DMS53 (cell line): ENCODE measurements at places on chromosomes 1 and 21.
A peak's percentile ranks its signal among the peaks of the same experiment; 100 is the strongest.

DNA sequence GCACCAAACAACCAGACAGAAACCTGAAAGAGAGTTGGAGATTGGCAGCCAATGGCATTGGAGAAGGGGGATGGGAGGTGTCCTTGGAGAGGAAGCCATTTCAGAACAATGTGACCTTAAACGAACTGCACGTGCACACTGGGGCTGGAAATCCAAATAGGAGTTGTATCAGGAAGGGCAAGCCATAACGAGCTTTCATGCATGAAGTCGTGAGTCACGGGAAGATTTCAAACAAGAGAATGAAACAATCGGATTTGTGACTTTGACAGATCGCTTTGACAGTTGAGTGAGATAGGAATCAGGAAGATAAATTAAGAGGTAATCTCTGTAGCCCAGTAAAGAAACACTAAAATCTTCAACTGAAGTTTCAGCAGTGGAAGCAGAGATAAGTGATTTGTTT is 445.8 kb upstream of the ZP4 start:
- peak; percentile 35 for DNase-seq

DNA sequence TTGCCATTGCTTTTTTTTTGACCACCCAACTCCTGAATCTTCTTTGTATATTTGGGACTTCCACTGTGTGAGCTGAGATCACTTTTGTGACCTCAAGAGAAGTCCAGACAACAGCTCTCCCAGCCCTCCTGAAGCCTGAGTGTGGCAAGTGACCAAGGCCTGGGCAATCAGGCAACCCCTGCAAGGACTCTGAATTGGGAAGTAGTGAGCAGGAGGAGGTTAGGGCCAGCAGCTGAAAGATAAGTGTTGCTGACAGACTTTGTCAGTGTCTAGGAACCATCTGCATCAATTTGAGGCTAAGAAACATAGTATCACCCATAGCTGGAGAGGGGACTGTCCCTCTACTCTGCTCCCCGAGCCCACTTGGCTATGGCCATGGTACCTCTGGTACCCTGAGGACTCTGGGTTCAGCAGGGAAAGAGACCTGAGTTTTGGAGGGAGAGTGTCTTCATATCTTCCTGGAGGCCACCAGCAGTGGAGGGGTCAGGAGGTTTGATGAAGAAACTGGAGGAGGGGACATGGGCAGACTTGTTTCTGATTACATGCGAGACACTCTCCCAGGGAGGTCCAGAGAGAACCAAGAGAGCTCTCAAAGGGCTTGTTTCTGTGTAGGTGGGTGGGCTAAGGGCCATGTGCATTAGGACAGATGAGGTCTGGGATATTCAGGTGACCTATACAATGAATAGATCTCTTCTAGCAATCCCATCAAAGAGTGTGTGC is 147.0 kb upstream of the DNAH14 start:
- no peak for DNase-seq

DNA sequence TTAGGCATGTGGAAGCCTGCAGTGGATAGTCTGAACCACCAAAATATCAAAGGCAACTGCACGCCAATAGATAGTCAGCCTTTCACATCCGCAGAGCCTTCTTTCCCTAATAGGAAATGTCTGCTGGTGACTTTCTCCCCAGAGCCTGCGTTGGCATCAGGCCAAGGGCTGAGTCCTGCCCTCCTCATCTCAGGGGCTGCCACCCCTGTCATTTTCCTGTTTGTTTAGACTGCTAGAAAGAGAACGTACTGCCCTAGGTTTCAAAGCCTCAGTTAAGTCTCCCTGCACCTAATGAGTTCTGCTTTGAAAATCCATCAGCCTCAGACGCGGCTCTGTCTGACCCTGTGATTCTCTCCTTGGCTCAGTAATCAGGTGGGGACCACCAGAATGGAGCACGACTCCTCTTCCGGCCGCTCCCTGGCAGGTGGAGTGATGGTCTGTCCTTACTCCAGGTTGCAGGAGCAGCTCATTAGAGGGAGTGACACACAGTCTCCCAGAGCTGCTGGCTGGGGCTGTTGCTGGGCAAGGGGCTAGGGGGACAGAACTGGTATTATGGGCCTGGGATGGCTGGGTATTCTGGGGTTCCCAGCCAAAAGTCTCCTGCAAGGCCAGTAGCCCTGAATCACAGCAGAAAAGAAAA is 27.3 kb downstream of the STUM start:
- DNase-seq = no peak

DNA sequence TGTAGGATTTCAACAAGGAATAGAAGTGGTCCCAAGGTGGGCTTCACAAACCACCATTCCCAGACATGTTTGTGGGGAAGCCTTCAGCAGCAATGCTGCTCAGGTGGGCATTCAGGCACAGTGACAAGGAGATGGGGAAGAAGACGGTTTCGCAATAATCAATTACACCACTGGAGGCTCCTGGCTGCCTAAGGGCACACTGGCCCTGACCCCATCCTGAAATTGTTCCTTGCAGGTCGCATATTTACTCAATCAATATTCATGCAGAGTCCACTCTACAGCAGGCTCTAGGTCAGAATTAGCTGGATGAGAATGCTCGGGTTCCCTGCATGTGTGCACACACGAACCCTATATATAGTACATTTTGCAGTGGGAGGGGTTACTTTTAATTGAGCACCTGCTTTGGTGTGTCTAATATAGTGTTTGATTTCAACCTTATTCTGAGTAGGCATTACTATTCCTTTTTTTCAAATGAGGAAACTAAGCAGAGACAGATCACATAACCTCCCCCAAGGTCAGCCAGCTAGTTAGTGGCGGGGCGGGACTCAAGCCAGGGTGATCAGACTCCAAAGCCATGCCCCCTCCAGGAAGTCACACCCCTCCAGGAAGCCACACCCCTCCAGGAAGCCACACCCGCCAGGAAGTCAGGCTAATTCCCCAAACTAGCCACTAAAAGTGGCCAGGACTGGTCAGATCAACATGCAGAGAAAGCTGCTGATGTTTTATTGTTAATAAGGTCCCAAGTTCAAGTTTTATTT is 106.5 kb downstream of the HLCS start:
- DNase-seq = peak; percentile 18

DNA sequence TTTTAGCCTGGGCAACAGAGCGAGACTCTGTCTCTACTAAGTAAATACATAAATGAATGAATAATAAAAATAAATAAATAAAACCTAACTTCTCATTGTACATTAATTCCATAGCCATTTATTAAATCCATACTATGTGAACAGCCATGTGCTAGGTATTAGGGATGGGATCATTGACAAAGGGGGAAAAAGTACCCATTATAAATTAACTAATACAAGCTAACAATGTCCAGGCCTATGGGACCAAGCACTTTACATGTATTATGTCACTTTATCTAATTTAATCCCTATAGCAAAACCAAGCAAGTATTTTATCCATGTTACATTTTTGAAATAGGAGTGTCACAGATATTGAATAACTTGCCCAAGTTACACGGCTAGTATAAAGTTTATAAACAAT is 2.6 kb upstream of the CDC7 start:
- no peak for DNase-seq

DNA sequence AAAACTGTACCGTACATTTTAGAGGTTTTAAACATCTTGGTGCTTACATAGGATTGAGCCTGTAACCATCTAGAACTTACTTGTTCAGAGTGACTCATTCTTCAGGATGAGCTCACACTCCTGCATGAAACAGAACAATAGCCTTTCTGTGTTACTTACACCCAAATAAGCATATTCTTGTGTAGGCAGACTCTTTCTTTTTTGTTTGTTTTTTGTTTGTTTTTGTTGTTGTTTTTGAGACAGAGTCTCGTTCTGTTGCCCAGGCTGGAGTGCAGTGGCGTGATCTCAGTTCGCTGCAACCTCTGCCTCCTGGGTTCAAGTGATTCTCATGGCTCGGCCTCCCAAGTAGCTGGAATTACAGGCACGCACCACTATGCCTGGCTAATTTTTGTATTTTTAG is 3.8 kb upstream of the CA6 start:
- DNase-seq = peak; percentile 55

GRCh38 chr1:27968692-27969091 is 8.9 kb downstream of the XKR8 start:
- no peak for DNase-seq

DNA sequence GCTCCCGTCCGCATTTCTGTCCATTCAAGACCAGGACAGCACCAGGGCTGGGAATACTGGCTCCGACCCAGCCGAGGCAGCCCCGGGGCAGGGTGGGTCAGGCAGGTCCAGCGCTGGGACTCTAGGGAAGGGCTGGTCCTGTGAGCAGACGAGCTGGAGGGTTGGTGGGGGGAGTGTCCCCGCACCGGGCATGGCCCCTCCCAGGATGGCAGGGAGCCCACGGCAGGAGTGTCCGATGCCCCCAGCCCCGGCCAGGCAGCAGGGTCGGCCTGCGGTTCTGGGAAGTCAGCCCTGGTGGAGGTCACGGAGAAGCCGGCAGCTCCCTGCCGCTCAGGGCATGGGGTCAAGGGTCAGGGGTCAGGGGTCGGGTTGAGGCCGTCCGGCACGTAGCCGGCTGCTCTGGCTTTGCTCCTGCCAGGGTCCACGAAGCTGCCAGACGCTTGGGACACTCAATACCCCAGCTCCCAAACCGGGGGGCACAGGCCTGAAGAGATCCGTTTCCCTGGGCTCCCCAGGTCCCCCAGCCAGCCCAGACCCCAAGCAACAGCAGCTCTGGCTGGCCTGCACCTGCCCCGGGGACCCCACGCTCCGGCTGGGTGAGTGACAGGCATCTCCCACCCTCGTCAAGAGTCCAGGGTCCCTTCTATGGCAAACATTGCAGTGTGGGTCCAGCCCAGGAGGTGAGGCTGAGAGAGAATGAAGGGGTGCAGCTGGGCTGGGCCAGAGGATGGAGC is 6.7 kb downstream of the C1QTNF12 start:
- DNase-seq = peak; percentile 39
